NCI-H446 (cell line): ENCODE measurements at places on chromosomes 12 and 14.

GRCh38 chr14:98984719-98985041, 287.3 kb downstream of the BCL11B start:
- DNase-seq: no peak

DNA sequence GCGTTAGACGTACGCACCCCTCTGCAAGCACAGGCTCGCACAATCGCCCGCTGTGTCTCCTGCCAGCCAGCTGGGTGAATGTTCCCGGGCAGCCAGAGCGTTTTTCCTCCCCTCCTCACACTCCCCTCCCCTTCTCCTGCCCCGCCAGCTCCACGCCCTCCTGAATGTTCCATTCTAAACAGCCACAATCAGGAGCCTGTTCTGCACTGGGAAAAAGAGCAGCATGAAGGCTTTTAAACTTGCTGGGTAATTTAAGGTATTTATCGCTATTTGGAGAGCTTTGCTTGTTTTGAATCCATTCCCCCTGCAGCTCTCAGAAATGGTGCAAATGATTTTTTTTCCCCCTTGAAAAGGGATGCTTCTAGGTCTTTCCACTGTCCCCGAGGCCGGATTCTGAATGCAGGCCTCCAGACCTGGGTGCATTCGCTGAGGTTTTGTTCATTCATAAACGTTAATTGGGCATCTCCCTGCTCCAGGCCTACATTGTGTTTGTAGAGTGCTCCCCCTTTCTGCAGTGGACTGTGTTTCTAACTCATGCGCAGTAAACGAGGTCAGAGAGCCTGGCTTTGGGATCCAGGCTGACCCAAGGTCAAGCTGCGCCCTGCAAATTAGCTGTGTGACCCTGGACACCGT, 212.5 kb downstream of the CHST11 start:
- peak; percentile 59 for DNase-seq

DNA sequence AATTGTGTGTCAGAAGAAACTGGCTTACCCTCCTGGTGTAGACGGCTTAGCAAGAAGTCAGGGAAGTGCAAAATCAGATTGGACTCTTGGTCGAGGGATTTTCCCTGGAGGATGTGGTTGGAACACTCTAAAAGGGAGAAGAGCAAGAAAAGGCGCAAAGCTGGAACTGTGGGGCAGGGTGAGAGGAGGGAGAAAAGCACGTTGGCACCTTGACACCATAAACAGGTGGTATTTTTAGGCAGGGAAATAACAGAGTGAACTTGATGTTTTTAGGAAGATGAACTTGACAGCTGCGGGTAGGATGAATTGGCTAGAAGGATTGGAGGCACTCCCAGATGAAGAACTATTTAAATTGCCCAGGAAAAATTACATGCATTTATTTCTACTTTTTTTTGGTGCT, 67.7 kb downstream of the HCAR2 start:
- no peak for DNase-seq

DNA sequence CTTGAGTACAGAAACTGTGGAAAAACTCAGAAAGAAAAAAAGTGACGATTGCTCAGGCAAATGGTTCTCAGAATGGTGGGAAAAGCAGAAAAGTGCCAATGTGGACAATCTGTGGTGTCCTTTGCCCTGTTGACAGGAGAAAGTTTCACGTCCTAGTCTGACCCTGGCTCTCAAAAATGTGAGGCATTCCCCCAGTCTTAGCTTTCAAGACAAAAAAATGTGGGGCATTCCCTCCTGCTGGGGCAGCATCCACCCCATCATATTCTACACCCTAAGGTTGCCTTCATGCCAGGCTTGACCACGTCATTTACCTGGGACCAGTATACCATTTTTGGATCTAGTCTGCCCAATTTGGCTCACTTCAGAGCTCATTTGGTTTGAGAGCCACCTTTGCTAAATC, 20.7 kb upstream of the ANAPC7 start:
- no peak for DNase-seq

DNA sequence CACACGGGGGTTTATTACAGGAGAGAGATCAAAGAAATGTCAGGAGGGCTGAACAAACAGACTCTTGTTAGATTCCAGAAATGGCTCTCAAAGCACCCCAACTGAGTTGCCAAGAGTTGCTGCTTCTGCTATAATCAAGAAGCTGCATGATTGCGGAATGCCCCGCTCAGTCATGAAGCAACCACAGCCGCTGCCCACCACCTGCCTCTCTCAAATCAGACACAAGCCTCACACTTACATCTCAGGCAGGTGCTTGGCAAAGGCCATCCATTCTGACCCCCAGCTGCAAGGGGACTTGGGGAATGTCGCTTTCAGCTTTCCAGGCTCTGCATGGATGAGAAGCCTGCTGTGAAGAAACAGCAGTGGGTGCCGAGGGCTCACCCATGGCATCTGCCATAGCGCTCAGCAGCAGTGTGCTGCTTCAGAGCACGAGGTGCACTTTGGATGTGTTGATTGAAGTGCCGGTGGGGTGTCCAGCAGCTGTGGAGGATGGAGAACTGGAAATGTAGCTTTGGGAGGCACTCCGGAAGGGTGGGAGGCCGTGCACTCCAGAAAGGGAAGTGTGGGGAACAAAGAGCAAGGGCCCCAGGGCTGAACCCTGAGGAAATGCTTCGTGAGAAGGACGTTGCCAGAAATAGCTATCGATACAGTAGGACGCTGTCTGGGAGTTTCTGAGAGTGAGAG, 37.7 kb downstream of the LRRC74A start:
- DNase-seq: no peak

DNA sequence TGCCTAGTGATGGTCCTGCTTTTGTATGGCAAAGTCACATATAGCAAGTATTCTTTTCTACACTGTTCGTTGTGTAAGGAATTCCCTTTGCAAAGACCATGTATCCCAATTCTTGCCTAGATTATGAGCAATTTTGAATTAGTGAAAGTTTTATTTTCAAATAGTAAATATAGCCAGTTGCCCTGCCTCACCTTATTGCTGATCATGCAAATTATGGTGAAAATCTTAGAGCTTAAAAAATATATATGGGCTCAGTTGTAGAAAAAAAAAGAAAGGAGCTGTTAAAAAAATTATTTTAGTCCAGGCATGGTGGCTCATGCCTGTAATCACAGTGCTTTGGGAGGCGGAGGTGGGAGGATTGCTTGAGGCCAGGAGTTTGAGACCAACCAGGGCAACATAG, 18.8 kb downstream of the SRP54 start:
- DNase-seq: no peak

DNA sequence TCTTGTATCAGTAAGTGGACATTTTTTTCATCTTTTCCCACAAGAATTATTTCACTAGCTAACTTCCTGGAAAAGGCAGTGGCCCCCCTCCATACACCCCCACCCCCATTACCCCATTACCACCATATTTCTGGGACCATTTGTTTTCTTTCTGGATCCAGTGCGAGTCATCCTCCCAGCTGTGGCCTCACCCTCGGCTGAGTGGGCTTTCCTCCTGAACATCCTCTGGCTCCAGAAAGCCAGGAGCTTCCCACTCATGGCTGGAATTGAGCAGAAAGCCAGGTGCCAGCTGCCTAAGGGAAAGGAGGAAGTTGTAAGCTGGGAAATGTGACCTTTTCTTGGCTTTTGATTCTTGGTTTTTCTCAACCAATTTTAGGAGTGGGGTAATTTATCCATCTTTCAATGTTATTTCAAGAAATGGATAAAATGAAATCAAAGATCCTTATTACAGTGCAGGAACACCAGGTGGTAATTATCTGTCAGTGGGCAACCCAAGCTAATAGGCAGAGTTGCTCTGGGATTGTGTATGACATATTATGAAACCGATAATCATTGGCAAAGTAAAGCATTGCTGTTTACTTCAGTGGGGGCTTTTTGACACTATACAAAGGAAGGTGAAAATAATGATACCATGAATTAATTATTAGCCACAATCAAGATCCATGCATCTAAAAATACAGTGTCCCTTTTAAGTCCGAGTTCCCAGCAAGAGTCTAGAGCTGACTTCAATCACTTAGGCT, 124.6 kb downstream of the KICS2 start:
- DNase-seq: no peak

GRCh38 chr14:102817942-102818940, 41.0 kb downstream of the TRAF3 start:
- no peak for DNase-seq

GRCh38 chr12:88291498-88292131, 149.5 kb downstream of the TMTC3 start:
- DNase-seq: no peak

- no peak for DNase-seq
These were observed 90.8 kb downstream of the SLCO1B1 start for GRCh38 chr12:21221778-21222177.

- no peak for DNase-seq
These were observed 41.6 kb downstream of the ITPR2 start for GRCh38 chr12:26791301-26791791.

DNA sequence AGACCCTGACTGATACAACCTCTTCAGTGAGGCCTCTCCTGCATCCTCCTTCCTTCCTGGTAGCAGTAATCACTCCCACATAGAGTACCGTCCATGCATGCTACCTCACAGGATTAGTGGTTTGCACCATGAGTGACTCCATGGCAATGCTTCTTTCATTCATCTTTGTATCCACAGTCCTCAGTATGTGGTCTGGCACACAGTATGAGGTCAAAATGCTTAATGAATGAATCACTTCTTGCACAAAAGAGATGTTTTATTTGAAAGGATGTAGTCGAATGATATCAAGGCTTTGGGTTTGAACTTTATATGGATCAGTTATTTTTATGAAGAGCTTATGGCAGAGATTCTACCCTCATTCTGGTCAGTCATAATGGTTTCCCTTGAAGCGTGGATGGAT, 42.2 kb downstream of the KCNA5 start:
- no peak for DNase-seq

DNA sequence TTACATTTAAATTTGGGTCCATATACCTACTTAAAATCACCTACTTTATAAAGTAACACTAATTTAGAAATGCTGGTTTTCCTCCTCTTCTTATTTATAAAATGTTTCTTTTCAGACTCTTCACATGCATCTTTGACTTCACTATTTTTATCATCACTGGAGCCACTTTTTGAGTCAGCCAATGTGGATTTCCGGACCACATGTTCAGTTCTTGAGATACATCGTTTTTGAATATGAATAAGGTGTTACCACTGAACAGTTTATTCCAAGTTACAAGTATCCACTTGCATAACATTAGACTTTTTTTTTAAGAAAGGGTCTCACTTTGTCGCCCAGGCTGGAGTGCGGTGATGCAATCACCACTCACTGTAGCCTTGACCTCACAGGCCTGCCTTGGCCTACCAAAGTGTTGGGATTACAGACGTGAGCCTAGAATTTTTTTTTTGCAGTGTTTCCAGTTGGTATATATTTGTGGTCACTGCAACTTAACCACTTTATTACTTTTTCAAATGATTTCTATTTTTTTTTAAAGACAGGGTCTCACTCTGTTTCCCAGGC, 5.7 kb downstream of the FNTB start:
- DNase-seq: no peak

GRCh38 chr12:124763594-124763979, 100.1 kb downstream of the SCARB1 start:
- DNase-seq: no peak

DNA sequence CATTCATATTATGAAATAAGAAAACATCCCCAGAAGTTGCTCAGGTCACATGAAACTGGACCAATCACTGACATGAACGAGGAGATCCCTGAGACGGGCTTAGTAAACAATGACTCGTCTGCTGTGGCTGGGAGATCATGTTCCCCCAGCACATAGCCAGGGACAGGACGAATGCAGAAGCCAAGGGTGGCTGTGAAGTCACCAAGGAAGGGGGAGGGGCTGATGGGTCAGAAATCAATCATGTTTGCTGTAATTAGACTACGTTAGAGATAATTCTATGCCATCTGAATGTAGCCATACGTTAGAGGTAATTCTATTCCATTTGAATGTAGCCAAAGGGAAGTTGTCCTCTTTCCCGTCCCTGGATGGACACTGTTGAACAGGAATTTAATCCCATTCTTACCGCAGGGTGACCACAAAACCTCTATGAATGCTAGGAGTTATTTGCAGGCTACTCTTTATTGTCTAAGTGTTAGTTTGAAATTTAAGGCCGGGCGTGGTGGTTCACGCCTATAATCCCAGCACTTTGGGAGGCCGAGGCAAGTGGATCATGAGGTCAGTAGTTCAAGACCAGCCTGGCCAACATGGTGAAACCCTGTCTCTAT, 332.9 kb downstream of the TMEM132D start:
- DNase-seq: no peak

DNA sequence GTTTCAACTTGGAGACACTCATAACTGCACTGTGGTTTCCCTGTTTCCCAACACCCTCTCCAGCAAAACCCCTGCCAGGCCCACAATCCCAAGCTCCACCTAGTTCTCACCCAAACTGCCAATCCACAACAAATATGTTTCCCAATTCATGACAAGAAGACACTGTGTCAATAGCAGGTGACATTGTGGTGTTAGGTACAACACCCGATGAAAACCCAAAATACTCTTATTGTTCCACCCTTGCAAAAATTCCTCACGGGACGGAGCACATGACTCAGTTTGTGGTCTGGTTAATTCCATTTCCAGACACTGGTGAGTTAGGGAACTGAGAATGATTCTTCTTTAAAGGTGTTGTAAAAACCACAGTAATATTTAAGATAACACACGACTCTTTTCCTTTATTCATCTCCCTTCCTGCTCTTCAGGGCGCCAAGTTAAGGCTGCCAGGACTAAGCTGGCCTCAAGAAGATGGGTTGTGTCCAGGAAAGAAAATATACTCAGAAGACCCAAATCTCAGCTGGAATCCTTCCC, 735.5 kb downstream of the MED13L start:
- DNase-seq: no peak

DNA sequence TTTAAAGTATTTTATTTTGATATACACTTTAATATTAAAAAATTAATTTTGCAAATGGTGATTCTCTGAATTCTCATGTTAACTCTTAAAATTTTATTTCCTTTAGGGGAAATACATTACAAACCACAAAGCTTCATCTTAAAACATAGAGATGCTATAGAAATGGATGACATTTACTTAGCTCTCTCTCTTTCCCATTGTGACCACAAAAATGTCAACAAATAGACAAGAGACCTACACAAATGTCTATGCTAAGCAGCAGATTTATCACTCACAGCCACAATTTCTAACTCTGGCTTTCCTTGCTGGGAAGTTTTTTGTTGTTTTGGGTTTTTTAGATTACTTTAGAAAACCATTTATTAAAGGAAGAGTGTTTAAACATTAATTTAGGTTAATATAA, 19.9 kb upstream of the PHC1 start:
- DNase-seq: no peak

DNA sequence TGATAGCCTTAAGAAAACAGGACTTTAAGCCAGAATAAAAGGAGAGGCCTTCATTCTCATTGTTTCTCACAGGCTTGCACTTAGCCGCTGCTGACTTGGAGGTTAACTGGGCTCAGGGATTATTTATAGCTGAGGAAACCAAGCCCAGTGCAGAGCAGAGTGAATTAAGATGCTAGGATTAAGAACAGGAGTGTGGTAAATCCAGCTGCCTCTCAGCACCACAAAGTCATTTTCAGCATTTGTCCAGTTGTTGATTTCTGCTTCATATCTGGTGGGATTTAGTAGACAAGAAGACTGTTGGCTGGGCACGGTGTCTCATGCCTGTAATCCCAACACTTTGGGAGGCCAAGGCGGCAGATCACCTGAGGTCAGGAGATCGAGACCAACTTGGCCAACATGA, 14.3 kb upstream of the KRT73 start:
- no peak for DNase-seq
